Bone marrow (tissue), 2 donors: ENCODE measurements at places on chromosomes 5 and 9.
A peak's percentile ranks its signal among the peaks of the same experiment; 100 is the strongest.

- DNase-seq: no peak
These were observed 12.7 kb downstream of the GBGT1 start for GRCh38 chr9:133151041-133151440.

GRCh38 chr9:110536822-110537221 is 42.7 kb downstream of the SVEP1 start:
- DNase-seq: no peak

DNA sequence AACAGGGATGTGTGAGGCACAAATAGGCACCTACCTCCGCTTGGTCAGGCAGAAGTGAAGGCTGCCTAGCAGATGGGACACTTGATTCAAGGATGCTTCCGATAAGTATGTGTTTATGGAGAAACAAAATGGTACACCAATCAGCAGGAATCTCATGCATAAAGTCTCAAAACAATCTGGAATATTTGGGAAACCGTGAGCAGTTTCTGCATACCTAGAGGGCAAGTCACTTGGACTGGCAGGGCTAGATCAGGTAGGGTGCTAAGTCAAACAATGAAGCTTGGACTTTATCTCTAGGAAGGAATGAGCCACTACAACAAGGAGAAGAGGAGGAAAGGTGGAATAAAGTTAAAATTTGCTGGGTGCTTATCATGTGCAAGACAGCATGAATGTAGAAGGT is 5.5 kb downstream of the EPB41L4A start:
- DNase-seq: no peak

DNA sequence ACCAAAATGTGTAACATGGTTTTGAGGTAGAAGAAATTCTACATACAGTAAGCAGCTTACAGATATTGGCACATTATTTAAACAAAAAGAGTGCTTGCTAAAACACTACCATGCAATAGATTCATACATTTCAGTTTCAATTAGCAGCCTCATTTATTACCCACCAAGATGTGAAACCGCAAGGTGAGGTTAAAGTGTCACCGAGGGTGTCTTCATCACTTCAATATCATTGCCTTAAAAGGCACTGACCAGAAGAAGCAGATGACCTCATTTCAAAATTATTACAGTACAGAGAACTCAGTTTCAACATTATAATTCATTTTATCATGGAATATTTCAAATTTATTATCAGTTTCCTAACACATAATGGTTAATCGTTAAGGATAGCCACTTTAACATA is 302.2 kb downstream of the ISL1 start:
- no peak for DNase-seq

DNA sequence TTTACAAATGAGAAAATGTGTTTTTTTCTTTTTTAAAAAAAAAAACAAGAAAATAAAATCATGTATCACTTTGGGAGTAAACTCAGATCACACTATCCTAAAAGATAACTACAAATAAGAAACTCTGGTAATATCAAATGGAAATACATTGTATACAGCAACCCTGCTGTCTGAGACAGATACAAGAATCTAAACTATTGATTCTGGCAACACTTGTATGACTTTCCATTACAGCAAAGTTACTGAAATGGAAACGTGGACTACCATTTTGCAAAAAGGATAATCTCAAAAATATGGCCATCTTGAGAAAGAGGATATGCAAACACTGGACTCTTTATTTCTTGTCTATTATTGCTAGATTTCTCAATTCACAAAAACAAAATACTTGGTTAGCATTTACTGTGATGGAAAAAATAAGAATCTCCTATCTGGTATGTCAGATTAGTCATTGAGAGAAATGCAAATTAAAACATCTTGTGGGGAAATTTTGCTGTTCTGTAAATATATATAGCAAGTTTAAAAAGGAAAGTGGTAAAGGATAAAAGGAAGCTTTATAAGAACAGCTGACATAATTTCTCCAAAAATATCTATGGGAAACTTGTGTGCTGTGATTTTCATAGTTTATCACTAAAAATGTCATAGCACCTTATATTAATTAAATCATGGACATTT is 112.9 kb upstream of the FER start:
- DNase-seq: no peak

GRCh38 chr9:77099388-77099787 is 77.9 kb upstream of the VPS13A start:
- DNase-seq: no peak

- peak; percentile 59 for DNase-seq
These were observed 35.1 kb upstream of the ADRB2 start for GRCh38 chr5:148791334-148791667.

DNA sequence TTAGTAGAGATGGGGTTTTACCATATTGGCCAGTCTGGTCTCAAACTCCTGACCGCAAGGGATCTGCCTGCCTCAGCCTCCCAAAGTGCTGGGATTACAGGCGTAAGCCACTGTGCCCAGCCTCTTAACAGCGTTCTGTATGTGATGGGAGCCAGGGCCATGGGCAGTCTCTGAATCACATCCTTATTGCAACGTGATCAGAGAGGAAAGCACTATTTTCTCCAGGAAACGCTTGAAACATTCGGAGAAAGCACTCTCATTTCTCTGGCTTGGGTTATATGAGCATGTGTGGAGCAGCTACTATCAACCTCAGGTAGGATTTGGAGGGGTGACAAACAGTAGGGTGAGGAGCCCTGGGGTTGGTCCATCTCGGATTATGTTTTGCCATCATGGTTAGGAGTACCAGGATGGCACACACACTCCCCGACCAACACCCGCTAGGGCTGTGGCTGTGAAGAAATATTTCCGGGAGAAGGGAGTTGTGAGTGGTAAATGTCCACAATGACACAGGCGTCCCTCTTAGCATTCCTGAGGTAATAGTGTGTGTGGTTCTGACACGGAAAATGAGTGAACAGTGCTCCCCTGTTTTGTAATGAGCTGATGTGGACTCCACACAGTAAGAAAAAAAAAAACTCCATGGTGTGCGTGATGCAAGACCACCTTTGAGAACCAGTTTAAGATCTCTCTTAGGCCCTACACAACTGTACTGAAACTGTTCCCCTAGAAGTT is 406.2 kb upstream of the ZNF608 start:
- DNase-seq: no peak

DNA sequence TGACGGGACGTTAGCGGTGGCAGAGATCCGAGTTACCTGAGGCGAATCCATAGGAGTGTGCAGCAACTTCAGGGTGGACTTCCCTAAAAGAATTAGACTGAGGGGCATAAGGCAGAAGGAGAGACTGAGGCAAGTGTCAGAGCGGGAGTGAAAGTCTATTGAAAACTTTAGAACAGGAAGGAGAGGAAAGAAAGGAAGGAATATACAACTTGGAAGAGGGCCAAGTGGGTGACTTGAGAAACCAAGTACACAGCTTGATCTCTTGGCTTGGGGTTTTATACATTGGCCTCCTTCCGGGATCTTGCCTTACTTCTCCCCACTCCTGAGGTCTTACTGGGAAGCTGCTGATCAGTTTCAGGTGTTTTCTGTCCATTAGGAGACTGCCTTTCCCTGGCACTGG is 84.9 kb downstream of the SNX18 start:
- no peak for DNase-seq

GRCh38 chr5:120614531-120615180 is 150.6 kb downstream of the PRR16 start:
- DNase-seq: no peak

- no peak for DNase-seq
These were observed 58.5 kb upstream of the UBAC1 start for GRCh38 chr9:136019681-136020060.

- DNase-seq: no peak
These were observed 66.0 kb downstream of the FBN2 start for GRCh38 chr5:128472036-128472435.

DNA sequence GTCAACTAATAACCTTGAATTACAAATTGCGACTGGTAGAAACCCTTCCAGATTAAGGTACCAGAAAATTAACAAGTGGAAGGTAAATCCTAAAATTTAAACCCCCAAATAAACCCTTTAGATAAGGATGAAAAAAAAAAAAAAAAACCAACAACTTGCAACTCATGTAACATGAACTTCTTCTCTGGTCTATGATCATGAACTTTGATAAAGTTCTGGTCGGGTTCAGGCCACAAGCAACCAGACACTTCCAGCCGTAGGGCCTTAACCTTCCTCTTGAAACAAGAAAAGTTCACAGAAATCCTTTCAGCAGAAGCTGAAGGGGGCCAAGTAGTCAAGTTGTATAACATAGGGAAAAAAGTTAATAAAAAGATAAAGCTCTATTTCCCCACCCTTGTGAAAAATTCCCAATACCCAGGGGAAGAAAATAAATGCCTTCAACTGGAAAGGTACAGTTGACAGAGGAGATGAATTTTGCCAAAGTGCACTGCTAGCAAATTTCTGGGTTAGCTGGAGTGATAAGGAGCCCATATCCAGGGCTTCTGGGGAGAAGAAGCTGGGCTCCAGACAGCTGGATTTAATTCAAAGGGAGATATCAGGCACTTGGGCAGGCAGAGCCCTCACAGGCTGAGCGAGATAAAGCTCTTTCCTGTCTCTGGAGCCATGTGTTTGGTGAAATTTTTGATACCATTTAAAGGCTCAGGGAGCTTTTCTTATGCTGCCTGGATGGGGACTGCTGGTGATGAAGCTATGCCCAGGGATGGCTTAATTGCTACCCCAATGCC is 234.2 kb upstream of the PANK3 start:
- no peak for DNase-seq

DNA sequence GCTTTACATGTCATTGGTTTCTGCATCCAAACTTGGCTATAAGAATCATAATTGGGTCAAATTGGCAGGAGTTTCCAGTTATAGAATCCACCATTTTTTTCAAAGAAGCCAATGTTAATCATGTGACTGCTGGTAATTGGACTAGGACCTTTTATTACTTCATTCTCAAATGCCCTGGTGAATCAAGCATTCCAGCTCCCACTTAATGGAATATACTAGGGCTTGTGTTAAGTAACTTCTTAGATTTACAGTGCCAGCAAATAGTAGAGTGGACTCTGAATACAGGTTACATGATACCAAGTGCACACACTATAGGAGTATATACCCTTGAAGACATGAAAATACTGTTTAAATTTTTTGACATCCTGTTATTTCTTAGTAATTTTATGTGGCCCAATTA is 96.7 kb downstream of the NUDT12 start:
- DNase-seq: no peak

DNA sequence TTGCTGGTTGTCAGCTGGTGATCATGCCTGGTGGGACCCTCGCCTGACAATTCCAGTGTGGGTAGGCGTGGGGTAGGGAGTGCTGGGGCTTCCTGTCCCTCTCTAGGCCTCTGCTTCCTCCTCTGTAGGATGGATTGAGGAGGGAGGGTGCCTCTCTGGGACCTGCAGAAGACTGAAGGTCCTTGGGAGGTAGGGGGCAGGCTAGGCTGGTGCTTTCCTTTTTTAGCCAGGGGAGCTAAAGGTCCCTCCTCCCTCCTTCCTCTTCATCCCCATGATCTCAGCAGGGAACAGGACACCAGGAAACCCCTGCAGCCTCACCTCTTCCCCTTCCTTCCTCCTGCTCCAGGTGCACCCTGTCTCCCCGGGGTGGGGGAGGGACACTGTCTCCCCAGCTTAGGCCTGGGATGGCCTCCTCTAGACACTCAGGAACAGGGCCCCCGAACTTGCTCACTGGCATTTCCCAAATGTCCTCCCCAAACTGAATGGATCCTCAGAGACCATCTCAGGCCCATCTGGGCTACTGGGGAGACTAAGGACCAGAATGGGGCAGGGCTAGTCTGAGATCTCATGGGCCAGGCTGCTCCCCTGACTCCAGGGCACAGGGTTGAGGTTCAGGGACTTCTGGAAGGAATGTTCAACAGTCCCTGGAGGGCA is 8.4 kb downstream of the SH2D3C start:
- DNase-seq: no peak

DNA sequence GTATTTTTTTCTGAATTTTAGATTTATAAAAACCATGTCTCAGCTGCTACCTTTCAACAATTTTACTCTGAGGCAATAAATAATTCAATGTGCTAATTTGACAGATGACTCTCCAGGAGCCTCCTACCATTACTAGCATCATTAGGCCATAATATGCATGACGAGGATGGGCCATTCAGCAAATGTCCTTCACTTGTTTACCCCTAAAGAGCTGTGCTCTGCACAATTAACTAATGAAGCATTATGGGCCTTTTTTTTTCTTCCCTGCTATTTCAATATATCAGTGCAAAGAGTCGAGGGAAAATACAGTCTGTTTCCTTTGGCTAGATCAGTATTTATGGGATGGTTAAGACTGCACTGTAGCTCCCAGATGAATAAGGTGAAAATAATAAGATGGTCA is 627.2 kb downstream of the ISL1 start:
- no peak for DNase-seq

DNA sequence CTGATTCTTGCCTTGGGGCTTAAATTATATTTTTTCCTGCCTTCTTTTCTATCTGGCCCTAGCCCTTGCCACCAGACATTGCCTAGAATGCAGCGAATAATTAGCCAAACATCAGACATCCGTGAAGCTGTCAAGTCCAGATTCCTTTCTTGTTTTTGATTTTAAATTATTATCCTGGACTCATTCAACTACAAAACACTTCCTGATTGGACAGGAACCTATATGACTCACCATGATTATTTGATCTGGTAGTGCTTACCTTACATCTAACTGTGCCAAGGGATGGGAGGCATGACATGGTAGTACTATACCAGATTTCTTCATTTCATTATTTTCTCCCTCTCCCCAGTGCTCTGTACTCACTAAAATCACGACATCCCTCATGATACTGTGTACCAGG is 829.6 kb downstream of the TLR4 start:
- no peak for DNase-seq

DNA sequence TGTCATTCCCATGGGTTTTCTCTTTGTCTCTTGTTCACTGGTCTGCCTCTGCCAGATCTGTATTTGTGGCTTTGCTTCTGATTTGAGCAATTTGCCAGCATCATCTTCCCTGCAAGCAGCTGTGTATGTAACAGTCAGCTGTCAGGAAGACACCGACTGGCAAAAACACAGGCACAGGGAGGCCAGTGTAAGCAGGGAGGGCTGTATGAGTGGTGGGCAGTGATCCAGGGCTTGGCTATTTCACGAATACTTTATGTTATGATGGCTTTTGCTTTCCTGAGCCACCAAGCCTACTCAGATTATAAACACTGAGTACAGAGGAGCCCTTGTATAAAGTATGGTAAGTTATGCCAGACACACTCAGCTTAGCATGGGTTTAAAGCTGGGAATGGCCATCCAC is 11.6 kb downstream of the BNIP1 start:
- no peak for DNase-seq

DNA sequence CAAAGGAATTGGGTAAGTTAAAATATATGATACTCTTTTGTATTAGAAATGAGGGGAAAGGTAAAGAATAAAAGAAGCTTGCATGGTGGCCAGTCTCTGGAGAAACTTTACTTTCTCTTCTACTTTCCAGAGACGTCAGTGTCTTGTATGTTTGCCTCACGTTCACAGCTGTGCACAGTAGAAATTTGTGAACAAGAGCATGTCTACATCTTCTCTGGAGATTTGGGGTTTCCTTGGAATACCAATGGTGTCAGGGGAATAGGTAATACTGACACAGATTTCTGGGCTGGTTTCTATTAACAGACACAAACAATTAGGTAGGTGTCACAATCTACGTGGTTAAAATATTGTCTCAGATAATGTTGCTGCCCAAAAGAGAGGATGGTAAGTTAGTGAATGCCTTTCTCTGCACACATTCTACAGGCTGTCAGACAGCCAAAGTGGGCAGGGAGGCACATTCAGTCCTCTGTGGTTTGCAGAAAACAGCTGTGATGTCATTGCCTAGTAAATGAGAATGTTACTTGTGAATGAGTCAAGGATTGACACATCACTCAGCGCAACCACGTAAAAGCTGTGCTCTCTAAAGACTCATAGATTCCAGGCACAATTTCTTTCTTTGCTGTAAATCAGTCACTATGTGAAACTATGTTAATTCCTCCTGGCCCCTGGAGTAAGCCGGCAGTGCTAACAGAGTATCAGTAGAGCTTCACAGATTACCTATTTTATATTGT is 397.1 kb downstream of the MAN2A1 start:
- DNase-seq: no peak

GRCh38 chr5:124823380-124823779 is 76.9 kb upstream of the ZNF608 start:
- DNase-seq: no peak
